Kidney capillary endothelial cell (primary cell): ENCODE measurements at places on chromosomes 2 and 18.

DNA sequence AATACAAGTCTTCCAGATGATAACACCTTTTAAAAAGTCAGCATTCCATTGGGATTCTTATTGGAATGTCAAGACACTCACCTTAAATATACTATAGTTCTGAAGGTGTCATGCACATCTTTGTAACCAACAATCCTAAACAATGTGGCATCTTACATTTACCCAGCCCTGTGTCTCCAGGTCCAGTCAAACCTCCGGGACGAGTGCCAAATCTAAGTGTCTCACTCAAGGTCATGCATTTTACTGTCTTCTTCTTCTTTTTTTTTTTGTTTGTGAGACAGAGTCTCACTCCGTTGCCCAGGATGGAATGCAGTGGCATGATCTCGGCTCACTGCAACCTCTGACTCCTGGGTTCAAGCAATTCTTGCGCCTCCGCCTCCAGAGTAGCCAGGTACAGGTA, 206.9 kb upstream of the FAM98A start:
- DNase-seq, result no peak

- DNase-seq, result no peak
Observed at GRCh38 chr2:215796140-215796855, 217.1 kb downstream of the MREG start.

DNA sequence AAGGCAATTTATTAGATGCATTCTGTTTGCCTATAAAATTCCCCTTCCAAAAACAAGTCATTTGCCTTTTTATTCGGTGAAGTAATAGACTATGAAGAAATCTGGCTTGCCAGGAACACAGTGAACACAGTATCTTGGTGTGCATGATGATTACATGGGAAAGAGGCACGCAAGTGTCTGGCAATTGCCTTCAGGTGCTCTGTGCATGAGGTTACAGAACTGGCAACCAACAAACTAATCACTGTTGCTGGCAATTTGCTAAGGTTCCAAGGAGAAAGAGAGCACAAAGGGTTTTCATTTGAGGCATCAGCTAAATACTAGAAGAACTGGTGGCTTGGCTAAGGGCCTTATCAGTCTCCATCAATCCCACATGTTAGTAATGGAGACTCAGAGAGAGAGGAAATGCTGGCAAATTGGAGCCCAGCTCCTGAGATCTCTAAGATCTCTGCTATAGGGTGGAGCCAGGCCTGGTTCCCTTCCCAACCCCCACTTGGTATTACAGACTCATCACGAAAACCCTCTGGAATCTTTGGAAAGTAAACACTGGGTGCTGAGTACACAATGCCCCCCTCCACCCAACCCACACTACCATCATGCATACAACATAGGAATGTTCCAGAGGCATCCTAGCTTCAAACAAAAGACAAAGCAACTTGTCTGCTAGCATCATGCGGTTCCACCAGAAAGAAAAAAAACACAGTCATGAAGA, 10.4 kb downstream of the RNF152 start:
- no peak for DNase-seq

- DNase-seq, result no peak
Observed at GRCh38 chr2:238985041-238985729, 137.3 kb downstream of the TWIST2 start.
